ENCODE measurements at places on chromosomes 11 and 22. TPM values are rescaled to one million over a fixed set of nuclear protein-coding genes. Genes with fewer than 3 reads are reported as not detected.

GRCh38 chr11:132123854-132124835 lies 753.7 kb downstream of the NTM start:
- no peak for DNase-seq

DNA sequence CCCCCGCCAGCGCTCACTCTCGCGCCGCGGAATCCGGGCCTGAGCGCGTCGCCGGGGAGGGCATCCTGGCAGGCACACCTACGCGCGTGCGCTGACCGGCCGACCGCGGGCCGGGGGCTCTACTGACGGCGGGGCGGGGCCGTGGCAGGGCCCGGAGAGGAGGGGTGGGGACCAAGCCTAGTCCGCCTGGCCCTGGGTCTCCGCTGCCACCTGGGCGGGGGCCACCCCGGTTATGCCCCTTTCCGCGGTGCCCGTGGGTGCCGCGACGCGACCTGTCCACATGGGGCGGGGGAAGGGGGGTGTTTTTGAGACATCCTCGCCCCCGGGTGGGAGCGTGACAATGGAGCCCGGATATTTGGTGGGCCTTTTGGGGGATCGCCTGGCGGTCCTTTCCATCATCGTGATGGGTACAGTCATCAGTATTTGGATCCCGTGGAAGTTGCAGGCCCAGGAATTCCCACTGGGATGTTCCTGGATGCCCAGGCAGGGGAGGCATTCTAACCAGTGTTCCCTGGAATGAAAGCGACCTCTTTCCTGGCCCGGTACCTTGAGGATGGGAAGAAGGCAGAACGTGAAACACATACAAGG lies 2.2 kb downstream of the NCAM1 start:
- no peak for DNase-seq

DNA sequence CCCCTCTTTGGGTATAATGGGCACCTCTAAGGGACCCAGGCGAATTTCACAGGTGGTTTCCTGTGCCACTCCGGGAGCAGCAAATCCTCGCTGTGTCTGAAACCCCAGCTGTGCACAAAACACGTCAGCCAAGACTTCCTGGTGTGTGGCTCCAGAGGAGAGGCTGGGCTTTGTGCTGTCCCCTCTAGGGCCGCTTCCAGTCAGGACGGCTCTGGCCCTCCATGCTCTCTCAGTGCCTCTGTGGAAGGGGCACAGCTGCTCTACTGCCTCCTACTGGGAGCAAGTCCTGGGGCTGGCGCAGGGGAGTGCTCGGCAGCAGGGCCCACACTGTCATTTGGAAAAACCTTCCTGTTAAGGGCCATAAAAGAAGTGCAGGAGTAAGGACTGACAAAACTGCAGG lies 23.7 kb upstream of the ARFGAP3 start:
- DNase-seq: no peak

- DNase-seq: no peak
Measured at GRCh38 chr11:110022548-110022947, 70.6 kb upstream of the ZC3H12C start.

The NDUFS3 gene
- 125 TPM for total RNA-seq

The APOA4 gene
- not detected for total RNA-seq

The ESAM gene
- total RNA-seq: 64.6 TPM

The ACTN3 gene
- total RNA-seq: not detected

Data from right atrium auricular region (tissue), 2 donors.